Ovary (tissue), 10 donors: ENCODE measurements at places on chromosomes 7 and 10. TPM values are rescaled to one million over a fixed set of nuclear protein-coding genes. Genes with fewer than 3 reads are reported as not detected.
A peak's percentile ranks its signal among the peaks of the same experiment; 100 is the strongest.

- DNase-seq: no peak
These were observed 87.5 kb downstream of the PARD3 start for GRCh38 chr10:34727595-34728033.

DNA sequence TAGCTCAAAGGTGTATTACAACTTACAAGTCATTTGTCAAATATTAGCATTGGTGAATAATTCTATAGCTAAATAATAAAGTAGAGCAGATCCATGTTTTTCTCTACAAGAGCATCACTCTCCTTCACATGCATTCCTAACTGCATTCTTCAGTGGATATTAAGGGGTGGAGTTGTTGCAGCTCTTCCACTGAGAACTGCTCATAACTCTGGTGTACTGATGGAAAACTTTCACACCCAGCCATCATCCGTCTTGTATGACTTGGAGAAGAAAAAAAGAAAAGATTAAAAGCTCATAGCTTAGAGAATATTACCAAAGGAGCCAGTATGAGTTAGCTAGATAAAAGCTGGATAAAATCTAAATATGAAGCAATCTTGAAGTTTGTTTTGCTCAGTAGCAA lies 10.2 kb upstream of the FAM13C start:
- DNase-seq: no peak

LRRN3 gene
- 5.3 TPM for total RNA-seq

DNA sequence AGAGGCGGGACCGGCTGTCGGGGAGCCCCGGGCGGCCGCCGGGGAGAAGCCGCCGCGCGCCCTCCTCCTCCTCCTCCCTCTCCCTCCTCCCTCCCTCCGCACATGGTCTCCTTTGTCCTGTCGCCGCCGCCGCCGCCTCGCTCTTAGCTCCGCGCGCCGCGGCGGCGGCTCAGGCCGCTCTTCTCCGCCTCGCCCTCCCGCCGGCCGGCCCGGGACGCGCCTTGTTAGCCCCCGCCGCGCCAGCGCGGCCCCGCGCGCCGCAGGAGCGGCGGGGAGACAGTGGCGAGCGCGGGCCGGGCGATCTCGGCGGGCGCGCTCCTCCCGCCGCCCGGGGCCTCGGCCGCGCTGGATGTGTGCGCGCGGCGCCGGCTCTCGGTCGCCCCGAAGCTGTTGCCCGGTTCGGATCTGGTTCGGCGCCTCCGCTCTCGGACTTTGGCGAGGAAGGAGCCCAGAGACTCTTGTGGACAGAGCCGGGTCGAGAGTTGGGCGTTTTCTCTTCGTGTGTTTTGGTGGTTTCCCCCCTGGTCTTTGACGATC lies 437.4 kb upstream of the GALNT17 start:
- DNase-seq: peak; percentile 33

- no peak for DNase-seq
These were observed 6.0 kb downstream of the ICA1 start for GRCh38 chr7:8255680-8256655.

GRCh38 chr10:72274730-72275350 lies 1.1 kb downstream of the DDIT4 start:
- DNase-seq: peak; percentile 84

GRCh38 chr7:25758559-25758958 lies 393.4 kb upstream of the NFE2L3 start:
- DNase-seq: no peak

GPR146 gene
- 12.8 TPM for total RNA-seq

SPAM1 gene
- not detected for total RNA-seq

HOXA3 gene
- 0.87 TPM for total RNA-seq

CAV1 gene
- total RNA-seq: 74.2 TPM

DNA sequence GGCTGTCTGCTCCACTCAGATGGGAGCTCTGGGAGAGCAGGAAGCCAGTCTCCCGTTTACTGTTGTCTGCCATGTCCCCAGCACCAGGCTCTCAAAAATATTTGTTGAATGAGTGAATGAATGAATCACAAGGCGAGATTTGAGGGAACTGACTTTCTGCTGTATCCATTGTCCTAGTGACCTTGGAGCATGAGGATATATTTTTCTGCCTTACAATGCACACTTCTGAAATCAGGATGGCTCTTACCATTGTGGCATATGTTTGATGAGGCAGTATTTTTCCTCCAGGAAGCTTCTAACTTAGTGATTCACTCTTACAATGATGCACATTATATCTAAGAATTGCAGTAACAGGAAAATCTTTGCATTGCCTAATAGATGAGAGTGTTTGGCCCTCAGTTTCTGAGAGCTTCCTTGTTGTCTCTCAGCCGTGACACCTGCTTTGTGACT lies 136.4 kb downstream of the RPS24 start:
- DNase-seq: no peak

ELMO1 gene
- 28.0 TPM for total RNA-seq

NEURL1 gene
- 3.1 TPM for total RNA-seq

DNA sequence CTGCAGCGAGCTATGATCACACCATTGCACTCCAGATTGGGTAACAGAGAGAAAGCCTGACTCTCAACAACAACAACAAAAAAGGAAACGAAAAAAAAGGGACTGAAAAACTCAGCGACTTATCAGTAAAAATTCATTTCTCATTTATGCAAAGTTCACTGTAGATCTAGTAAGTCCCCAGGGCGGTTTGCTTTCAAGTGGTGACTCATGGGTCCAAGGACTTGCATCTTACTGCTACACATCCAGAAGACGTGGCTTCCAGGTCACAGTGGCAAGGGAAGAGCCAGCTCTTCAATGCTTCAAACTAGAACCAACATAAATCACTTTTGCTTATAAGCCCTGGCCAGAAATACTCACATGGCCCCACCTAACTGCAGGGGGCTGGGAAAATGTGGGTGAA lies 178.3 kb upstream of the AUTS2 start:
- no peak for DNase-seq

ITIH5 gene
- 19.2 TPM for total RNA-seq

NRAP gene
- 0.12 TPM for total RNA-seq

DNA sequence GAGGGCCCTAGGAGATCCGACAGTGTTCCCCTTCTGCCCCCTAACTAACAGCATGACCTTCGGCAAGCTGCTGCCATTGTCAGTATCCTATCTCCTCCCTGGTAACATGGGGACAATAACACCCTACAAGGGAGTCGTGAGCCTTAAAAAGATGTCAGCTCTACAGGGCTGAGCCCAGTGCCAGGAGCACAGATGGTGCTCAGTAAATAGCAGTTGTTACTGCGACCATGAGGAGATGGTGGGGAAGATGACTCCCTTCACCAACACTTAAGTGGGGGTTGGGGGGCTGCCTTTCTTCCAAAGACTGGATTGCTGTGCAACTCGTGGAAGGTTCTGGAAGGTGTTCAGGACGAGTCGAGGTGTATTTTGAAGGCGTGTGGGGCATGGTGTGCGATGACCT lies 29.5 kb upstream of the C10orf120 start:
- DNase-seq: no peak

- no peak for DNase-seq
These were observed 92.1 kb upstream of the FAM133B start for GRCh38 chr7:92682330-92682729.
